ENCODE measurements at places on chromosomes 6 and 20. TPM values are rescaled to one million over a fixed set of nuclear protein-coding genes. Genes with fewer than 3 reads are reported as not detected.

- DNase-seq = peak; percentile 23
These were observed 801 bp downstream of the CCDC28A start for GRCh38 chr6:138774370-138774769.

- DNase-seq = no peak
These were observed 134.4 kb downstream of the LRRC1 start for GRCh38 chr6:53929041-53929820.

- no peak for DNase-seq
These were observed 118.8 kb upstream of the TRAF3IP2 start for GRCh38 chr6:111724505-111724904.

GRCh38 chr6:79064635-79065034 is 13.4 kb downstream of the PHIP start:
- no peak for DNase-seq

DNA sequence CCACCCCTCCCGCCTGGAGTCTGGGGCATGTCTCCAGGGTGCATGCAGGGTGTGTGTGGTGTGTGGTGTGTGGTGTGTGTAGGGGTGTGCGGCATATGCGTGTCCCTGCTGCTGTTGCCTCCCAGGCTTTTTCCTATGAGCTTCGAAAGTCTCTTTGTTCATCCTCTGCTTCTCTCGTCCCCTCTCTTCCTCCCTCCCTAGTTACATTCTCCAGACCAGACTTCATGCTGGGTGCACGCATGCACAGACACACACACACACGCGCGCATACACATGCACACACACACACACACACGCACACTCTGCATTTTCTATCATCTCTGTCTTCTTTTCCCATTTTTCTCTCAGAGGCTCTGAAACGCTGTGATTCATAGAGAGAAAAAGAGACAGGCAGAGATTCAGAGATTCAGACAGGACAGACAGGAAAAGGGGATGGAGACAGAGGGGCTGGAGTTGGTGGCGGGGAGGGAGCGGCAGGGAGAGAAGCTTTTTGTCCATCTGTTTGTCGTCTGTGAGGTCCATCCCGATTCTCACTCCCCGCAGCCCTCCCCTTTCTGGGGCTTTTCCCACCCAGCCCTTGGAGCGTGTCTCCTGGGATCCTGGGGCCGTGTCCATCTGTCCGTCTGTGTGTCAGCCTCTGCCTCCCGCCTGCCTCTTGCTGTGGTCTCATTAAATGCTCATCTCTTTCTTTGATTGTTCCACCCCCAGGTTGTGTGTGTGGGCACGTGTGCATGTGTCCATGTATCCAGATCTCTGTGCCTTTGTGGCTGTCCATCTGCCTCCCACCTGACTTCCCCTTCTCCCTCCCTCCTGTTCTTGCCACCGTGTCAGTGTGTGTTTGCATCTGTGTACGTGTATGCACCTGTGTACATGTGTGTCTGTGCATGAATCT is 62.6 kb downstream of the SRC start:
- DNase-seq = peak; percentile 61

DNA sequence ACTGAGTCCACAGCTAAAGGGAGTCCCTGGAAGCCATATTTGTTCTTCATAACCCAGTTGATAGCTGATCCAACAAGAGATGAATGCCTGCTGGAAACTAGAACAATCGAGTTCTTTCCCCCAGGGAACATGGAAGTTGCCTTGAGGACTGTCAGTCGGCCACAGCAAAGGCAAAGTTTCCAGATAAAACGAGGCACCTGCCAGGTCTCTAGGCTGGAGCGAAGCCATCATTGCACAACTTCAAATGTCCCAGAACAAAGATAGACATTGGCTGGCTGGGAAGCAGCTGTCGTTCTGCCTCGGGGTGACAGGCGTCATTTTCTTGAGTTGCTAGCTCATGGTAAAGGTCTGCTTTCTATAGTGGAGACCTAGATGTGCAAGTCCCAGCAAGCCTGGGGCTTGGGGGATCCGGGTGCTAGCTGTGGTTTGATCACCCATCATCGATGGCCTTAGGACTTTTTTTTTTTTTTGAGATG is 184.4 kb upstream of the ZNF217 start:
- DNase-seq = no peak

- peak; percentile 20 for DNase-seq
These were observed 309.5 kb downstream of the TAF4 start for GRCh38 chr20:61755971-61756845.

- no peak for DNase-seq
These were observed 64.5 kb downstream of the EYA2 start for GRCh38 chr20:46959081-46959692.

The WFDC12 gene
- not detected for total RNA-seq

The AVP gene
- total RNA-seq = not detected

- DNase-seq = no peak
These were observed 3.2 kb upstream of the SLC17A9 start for GRCh38 chr20:62949153-62949821.

- peak; percentile 52 for DNase-seq
These were observed 178.8 kb upstream of the SNX9 start for GRCh38 chr6:157644043-157644810.

- peak; percentile 63 for DNase-seq
These were observed 129.1 kb upstream of the SMLR1 start for GRCh38 chr6:130697995-130698535.

- DNase-seq = no peak
These were observed 237.6 kb upstream of the AFDN start for GRCh38 chr6:167588920-167589614.

DNA sequence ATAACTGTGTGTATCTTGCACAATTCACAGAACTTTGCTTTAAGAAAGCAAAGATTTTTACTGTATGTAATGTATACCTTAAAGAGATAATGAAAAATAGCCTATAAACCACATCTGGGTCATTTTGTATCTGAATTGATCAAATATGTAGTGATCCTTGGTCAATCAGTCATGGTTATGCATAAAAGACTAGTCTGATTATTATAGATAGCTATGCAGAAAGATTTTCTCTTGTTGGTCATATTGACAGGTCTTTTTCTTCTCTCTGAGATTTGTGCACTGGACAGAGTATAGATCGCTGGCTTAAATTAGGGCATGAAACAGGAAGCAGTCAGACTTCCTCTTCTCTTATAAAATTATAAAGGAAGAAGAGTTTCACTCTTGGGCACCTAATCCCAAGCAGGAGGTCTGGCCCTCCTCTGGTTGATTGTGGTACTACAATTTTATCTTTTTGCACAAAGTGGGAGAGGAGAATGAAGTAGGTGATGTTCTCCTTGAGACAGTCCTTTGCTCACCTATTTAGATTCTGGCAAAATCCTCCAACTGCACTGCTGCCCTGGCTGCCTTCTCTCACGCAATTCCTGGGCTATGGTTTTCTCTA is 380.9 kb upstream of the RGS17 start:
- peak; percentile 38 for DNase-seq

DNA sequence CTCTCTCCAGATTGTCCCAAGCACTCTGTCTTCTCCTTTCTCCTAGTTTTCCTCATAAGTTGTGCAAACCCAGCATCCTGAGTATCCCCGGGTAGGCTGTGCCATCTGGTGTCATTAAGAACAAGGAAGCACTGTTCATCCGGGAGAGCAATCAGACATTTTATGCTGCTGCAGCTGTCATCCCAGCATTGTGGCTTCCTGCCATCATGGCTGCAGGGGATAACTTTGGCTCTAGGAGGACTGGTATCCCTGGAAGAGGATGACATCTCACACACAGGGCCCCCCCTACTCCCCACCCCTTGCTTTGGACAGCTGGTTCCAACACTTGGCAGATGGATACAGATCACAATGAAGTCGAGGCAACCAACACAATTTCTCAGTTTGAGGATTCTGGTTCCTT is 1195.1 kb upstream of the MAP3K7 start:
- DNase-seq = peak; percentile 86

- no peak for DNase-seq
These were observed 24.6 kb upstream of the CEP162 start for GRCh38 chr6:84251891-84252539.

The CHRNA4 gene
- total RNA-seq = 1.8 TPM

DNA sequence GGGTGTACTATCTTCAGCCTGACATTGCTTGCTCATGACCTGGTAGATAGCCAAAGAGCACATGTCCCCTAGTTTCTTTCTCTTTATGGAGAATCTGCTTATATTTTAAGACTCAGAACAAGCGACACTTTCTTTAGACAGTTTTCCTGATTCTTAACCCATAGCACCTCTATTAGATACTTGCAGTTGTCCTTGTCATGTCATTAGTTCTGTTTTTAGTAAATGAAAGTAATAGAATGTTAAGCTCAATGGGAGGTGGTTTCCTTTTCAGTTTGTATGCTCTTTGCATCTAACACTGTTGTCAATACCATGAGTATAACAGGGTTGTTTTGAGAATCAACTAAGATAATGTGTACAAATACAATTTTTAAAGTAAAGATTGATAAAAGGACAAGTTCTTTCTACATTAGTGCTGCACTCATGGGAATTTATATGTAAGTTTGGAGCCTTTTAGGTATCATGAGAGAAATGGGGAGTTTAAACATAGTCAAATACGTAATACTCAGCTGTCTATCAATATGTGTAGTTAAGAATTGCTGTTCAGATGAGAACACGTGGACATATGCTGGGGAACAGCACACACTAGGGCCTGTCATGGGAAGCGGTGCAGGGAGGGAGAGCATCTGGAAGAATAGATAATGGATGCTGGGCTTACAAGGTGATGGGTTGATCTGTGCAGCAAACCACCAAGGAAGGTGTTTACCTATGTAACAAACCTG is 124.3 kb downstream of the GRM1 start:
- DNase-seq = no peak

DNA sequence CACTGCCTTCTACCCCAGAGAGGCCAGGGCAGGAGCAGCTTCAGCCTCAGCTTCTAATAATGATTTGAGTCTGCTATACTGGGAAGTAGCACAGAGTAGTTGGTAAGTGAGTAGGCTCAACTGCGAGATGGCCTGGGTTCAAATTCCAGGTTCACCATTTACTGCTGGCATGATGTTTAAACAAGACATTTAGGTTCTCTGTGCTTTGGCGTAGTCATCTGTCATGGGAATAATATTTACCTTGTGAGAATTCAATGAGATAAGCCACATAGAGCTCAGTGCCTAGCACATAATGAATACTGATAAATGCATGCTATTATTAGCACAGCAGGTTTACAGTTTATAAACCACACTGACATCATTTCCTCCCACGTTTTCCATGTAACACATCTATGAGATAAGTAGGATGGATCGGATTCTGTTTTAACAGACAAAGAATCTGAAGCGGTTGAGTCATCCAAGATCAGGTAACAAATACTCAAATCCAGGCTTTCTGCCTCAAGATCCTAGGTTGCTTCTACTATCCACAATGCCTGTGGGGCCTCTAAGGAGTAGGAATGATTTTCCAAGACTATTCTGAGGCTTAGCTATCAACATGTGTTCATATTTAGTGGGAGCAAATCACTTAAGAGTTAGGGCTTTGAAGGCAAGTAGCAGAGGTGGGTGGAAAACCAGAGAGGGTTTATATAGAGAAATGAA is 72.9 kb upstream of the DTNBP1 start:
- DNase-seq = peak; percentile 11

DNA sequence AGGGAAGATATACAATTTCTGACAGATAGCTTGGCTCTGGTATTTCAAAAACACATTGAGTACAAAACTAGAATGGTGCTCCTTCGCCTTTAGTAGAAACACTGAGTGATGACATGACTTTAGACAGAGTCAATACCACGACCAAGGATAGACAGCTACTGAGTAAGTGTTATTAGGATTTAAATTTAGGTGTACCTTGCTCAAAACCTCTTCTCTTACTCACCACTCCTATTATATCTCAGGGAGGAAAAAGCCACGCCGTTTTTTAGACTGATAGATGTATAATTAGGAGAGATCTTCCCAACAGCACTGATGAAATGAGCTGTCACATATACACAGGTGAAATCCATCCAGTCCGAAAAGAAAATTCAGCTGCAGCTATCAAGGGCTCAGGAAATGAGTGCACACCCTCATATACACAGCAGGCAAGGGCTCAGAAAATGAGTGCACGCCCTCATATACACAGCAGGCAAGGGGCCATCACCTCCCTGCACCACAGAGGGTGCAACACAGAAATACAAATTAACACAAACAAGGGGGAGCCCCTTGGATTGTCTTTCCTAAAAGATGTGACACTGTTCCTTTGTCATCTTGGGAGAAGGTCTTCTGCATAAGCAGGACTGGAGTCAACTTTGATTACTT is 53.7 kb downstream of the LYRM4 start:
- no peak for DNase-seq

The EYA2 gene
- 1.3 TPM for total RNA-seq

GRCh38 chr6:33430334-33430733 is 10.5 kb downstream of the SYNGAP1 start:
- no peak for DNase-seq

DNA sequence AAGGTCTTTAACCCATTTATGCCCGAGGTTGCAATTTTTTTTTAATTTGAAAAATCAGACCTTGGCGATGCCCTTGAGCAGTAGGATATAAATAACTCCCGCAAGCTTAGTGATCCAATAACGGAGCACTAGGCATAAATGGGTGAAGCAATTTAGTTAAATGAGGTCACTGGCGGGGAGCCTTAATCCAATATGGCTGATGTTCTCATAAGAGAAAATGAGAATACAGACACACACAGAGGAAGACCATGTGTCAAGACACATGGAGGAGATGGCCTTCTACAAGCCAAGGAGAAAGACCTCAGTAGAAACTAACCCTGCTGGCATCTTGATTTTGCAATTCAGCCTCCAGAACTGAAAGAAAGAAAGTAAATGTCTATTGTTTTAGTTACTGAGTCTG is 735 bp downstream of the SIRPG start:
- no peak for DNase-seq

DNA sequence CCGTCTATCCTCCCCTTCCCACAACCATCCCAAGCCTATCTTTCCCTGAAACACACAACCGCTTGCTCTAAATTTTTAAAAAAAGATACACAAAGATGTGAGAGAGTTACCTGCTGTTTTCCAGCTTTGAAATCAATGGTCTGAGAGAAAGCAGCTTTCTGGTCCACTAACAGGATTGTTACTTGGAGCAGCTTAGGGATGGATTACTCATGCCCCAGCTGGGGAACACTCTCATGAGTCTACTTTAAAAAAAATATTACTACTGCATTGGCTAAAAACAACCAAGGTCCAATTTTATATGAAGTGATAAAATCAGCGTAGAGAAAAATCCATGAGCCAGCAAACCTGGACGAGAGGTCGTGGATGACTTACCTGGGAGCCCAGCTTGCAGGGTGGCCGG is 29.6 kb upstream of the FOXC1 start:
- no peak for DNase-seq

GRCh38 chr6:21942897-21943296 is 349.3 kb downstream of the SOX4 start:
- DNase-seq = no peak

DNA sequence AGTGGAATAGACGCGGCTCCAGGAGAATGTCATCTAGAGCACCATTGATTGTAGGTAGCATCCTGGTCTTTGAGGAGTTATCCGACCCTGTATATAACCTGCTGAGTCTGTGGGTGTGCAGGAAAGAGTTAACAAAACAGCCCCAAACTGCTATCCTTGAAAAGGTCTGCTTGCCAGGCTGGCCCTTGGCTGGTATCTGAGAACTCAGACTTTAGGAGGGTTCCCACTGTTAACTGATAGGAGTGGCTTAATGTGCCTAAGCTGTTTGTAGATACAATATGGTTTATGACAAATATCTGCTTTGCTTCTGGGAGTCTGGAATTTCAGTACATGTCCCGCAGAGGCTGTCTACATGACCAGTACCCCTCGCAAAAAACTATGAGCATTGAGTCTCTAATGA is 27.6 kb upstream of the MCUR1 start:
- DNase-seq = no peak

- DNase-seq = peak; percentile 10
These were observed 48.0 kb downstream of the MKKS start for GRCh38 chr20:10385850-10386544.

The LSM14B gene
- total RNA-seq = 82.9 TPM

Data from tongue (tissue), 3 donors.